ENCODE measurements at places on chromosomes 7 and 10.

- peaks cover 34% of the 10 kb centered on the region for H3K36me3 ChIP-seq
- no peak for DNase-seq
- no peaks in the 10 kb centered on the region for H3K27me3 ChIP-seq
- no peak overlapping the region for H3K4me3 ChIP-seq
These were observed 28.8 kb downstream of the ABLIM1 start for GRCh38 chr10:114629083-114629823.

DNA sequence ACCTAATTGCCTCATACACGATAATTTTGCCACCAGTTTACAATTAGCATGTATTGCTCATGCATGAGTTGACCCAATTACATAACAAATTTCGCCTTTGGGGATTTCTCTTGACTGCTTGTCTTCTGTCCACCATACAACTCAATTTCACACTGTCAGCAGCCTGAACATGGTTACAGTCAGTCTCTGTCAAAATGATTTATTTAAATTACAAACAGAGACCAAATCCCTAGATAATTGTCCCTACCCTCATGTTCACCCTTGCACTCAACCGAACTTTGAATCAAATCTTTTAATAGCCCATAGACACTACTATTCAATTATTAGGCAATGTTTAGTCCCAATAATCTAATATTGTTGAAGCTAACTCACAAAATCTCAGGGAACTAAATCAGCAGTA lies 59.7 kb upstream of the NEBL start:
- H3K36me3 ChIP-seq, result no peaks in the 10 kb centered on the region
- no peak overlapping the region for H3K27ac ChIP-seq
- H3K4me1 ChIP-seq, result no peaks in the 10 kb centered on the region
- no peak for DNase-seq
- no peaks in the 10 kb centered on the region for H3K27me3 ChIP-seq

GRCh38 chr7:116197360-116197759 lies 13.0 kb upstream of the TES start:
- no peak overlapping the region for H3K4me3 ChIP-seq
- H3K4me1 ChIP-seq, result no peaks in the 10 kb centered on the region
- no peaks in the 10 kb centered on the region for H3K27me3 ChIP-seq
- no peak overlapping the region for H3K27ac ChIP-seq
- no peaks in the 10 kb centered on the region for H3K36me3 ChIP-seq

- DNase-seq, result no peak
- H3K36me3 ChIP-seq, result no peaks in the 10 kb centered on the region
- H3K27me3 ChIP-seq, result no peaks in the 10 kb centered on the region
- H3K4me1 ChIP-seq, result peaks cover 77% of the 10 kb centered on the region
- peak overlapping the region; percentile 69 for H3K27ac ChIP-seq
These were observed 104.3 kb downstream of the NRBF2 start for GRCh38 chr10:63237396-63237795.

DNA sequence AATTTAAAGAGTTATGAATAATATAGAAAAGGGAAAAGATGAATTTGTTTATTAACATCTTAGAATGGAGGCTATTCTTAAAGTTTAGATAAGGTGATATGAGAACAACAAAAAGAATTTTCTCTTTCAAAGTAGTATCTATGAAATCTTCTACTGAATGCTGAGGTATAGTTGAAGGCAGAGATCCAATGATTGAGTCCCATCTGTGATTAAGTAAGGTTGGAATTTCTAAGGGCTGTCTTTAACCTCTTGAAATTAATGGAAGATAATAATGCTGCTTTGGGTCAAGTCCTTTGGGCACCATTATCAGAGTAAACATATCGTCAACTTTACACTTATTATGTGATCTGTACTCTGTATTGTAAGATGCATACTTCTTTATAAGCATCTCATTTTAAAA lies 307.9 kb downstream of the PRKG1 start:
- no peak overlapping the region for H3K4me3 ChIP-seq
- H3K4me1 ChIP-seq, result peaks cover 10% of the 10 kb centered on the region
- no peak overlapping the region for H3K27ac ChIP-seq
- H3K36me3 ChIP-seq, result no peaks in the 10 kb centered on the region
- DNase-seq, result no peak

DNA sequence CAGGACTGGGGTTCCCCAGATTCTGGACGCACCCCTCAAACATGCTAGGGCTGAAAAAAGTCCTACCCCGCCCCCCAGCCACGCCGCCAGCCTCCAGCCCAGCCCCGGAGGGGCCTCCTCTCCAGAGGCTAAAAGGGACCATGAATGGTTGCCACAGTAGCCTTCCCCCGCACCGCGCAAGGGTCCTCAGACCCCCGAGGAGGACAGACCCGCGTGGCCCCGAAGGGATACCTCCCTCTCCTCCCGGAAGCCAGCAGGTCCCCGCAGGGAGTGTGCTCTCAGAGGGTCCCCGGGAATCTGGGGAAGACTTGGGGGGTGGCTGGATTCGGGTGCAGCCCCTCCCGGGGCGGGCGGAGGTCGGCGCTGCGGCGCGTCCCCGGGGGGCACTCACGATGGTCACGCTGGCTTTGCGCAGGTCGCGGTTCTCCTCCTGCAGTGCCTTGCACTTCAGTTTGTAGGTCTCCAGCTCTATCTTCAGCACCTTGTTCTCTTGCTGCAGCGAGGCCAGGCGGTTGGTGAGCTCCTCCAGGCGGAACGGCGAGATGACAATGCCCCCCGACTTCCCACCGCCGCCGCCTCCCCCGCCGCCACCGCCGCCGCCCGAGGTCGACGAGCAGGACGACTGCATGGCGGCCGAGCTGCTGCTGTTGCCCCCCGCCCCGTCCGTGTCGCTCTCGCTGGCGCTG lies 482 bp downstream of the CCDC6 start:
- no peaks in the 10 kb centered on the region for H3K36me3 ChIP-seq
- peaks cover 28% of the 10 kb centered on the region for H3K4me1 ChIP-seq
- H3K4me3 ChIP-seq, result peak overlapping the region; percentile 87
- no peaks in the 10 kb centered on the region for H3K27me3 ChIP-seq
- H3K27ac ChIP-seq, result peak overlapping the region; percentile 97

DNA sequence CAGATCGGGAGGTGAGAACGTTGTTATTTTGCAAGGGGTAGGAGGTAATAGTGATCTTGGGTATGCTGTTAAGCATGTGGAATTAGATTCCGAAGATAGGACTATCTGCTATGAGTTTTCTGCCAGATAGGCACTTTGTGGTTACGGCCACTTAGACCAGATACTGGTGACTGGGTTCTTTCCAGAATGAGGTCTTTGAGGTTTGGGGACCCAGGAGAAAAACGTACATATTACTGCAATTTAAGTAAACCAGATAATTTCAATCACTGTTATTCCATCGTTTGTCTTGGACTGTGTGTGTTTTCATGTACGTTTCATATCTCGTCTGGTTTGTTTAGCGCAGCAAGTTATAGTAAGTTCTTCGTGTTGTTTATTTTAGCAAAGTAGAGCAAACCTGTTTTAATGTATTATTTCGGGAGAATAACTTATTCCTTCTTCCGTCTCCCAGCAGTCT lies 312 bp downstream of the ARL4A start:
- DNase-seq, result no peak
- H3K27ac ChIP-seq, result peak overlapping the region; percentile 96
- no peaks in the 10 kb centered on the region for H3K27me3 ChIP-seq
- peaks cover 36% of the 10 kb centered on the region for H3K4me1 ChIP-seq
- H3K36me3 ChIP-seq, result no peaks in the 10 kb centered on the region

DNA sequence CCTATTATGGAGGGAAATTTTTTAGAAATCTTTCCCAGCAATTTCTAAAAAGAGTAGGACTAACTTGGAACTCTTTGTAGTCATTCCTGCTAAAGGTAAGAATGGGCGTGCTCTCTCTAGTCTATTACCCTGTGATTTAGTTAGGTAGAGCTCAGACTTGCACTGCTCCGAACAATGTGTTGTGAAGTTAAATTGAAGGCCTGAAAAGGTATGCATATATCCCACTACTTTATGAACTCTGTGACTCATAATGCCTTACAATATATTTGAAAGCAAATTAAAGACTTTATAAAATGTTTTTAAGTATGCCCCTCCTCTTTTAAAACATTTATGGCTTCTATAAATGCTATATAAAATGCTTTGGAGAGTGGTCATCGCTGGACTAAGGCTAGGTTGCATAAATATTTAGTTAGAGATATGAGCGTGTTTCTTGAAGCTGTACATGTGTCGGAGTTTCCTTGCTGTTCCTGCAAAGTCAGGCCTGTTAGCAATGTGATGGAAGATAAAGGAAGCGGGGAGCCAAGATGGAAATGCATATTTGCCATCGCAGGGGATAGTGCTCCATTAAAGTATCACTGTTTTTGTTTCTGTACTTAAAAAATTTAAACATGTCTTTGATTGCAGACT lies 761.4 kb downstream of the LRMDA start:
- DNase-seq, result no peak
- H3K4me1 ChIP-seq, result peaks cover 16% of the 10 kb centered on the region
- H3K27me3 ChIP-seq, result no peaks in the 10 kb centered on the region
- no peaks in the 10 kb centered on the region for H3K36me3 ChIP-seq
- no peak overlapping the region for H3K27ac ChIP-seq

GRCh38 chr10:30680908-30681307 lies 51.4 kb upstream of the LYZL2 start:
- DNase-seq, result no peak
- H3K4me3 ChIP-seq, result no peak overlapping the region
- no peak overlapping the region for H3K27ac ChIP-seq
- peaks cover 14% of the 10 kb centered on the region for H3K27me3 ChIP-seq
- H3K36me3 ChIP-seq, result no peaks in the 10 kb centered on the region

- H3K27ac ChIP-seq, result no peak overlapping the region
- no peaks in the 10 kb centered on the region for H3K4me1 ChIP-seq
- DNase-seq, result no peak
- no peaks in the 10 kb centered on the region for H3K36me3 ChIP-seq
- no peak overlapping the region for H3K4me3 ChIP-seq
These were observed 498.7 kb downstream of the NXPH1 start for GRCh38 chr7:8931906-8932646.

- H3K27ac ChIP-seq, result no peak overlapping the region
- peak; percentile 82 for DNase-seq
- no peaks in the 10 kb centered on the region for H3K27me3 ChIP-seq
- H3K36me3 ChIP-seq, result no peaks in the 10 kb centered on the region
- no peaks in the 10 kb centered on the region for H3K4me1 ChIP-seq
- no peak overlapping the region for H3K4me3 ChIP-seq
These were observed 488.8 kb upstream of the MKI67 start for GRCh38 chr10:128614802-128615553.

DNA sequence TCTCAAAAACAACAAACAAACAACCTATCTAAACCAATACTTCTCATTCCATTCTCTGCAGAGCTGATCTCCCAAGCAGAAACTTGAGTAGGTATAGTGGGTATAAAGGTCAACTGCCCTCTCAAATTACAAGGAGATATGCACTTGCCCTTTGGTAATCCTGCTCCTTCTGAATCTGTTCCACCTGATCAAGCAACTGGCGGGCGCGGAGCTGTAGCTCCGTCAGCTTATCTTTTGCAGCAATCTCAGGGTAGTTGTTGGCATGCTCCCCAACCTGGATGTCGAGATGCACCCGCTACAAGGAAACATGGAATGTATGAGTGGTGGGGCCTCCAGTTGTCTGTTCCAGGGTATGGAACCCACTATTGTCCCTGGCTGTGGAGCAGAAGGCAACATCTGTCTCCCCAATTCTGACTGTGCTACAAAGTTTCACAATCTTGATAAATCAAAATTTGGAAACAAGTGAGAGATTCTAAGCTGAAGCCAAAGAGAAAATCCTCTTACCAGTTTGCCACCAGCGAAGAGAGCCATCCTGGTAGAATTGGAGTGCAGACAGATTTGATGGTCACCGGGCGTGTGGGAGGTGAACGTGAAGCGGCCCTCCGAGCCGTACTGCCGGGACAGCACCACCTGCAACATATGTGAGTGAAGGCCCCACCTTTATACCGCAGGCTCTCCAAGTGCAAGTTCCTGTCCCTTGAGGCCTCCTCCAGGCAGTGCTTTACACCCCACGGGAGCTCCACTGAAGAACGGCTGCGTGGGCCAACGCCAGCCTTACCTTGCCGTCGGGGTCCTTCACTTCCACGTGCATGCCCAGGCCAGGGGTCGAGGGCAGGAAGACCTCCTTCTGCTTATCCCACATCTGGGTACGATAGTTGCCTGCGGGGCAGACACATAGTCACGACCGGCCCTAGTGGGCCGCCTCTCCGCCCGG lies 819 bp downstream of the TMED4 start:
- peak overlapping the region; percentile 94 for H3K27ac ChIP-seq
- DNase-seq, result no peak
- H3K36me3 ChIP-seq, result peaks cover 17% of the 10 kb centered on the region
- peaks cover 16% of the 10 kb centered on the region for H3K4me1 ChIP-seq
- H3K27me3 ChIP-seq, result no peaks in the 10 kb centered on the region

DNA sequence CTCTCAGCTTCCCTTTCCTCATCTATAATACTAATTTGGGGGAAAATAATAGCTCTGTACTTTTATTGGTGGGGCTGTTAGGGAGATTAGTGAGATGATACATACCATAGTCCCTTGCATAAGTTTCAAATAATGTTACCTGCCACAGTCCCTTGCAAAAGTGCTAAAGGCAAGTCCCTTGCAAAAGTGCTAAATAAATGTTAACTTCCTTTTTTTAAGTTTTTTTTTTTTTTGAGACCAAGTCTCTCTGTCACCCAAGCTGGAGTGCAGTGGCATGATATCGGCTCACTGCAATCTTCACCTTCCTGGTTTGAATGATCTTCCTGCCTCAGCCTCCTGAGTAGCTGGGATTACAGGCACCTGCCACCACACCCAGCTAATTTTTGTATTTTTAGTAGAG lies 43.4 kb upstream of the SRGN start:
- H3K27me3 ChIP-seq, result no peaks in the 10 kb centered on the region
- no peak overlapping the region for H3K4me3 ChIP-seq
- no peaks in the 10 kb centered on the region for H3K36me3 ChIP-seq
- no peak for DNase-seq

- H3K4me1 ChIP-seq, result no peaks in the 10 kb centered on the region
- DNase-seq, result no peak
- no peaks in the 10 kb centered on the region for H3K27me3 ChIP-seq
- no peak overlapping the region for H3K4me3 ChIP-seq
- H3K27ac ChIP-seq, result no peak overlapping the region
These were observed 35.4 kb downstream of the C7orf25 start for GRCh38 chr7:42876182-42877068.

- no peak overlapping the region for H3K27ac ChIP-seq
- H3K4me1 ChIP-seq, result no peaks in the 10 kb centered on the region
- no peaks in the 10 kb centered on the region for H3K36me3 ChIP-seq
These were observed 742.8 kb downstream of the GRID1 start for GRCh38 chr10:85623758-85624157.

GRCh38 chr10:44334621-44335184 lies 50.2 kb downstream of the CXCL12 start:
- DNase-seq, result no peak
- H3K27ac ChIP-seq, result no peak overlapping the region
- no peaks in the 10 kb centered on the region for H3K36me3 ChIP-seq
- H3K4me3 ChIP-seq, result no peak overlapping the region
- no peaks in the 10 kb centered on the region for H3K27me3 ChIP-seq

- no peak for DNase-seq
- no peaks in the 10 kb centered on the region for H3K36me3 ChIP-seq
- H3K4me1 ChIP-seq, result peaks cover 14% of the 10 kb centered on the region
- H3K4me3 ChIP-seq, result no peak overlapping the region
- no peak overlapping the region for H3K27ac ChIP-seq
These were observed 505.6 kb downstream of the GALNT17 start for GRCh38 chr7:71637578-71637977.

All from esophagus muscularis mucosa (tissue), 4 donors.